ENCODE measurements at places on chromosomes 16 and 17.

DNA sequence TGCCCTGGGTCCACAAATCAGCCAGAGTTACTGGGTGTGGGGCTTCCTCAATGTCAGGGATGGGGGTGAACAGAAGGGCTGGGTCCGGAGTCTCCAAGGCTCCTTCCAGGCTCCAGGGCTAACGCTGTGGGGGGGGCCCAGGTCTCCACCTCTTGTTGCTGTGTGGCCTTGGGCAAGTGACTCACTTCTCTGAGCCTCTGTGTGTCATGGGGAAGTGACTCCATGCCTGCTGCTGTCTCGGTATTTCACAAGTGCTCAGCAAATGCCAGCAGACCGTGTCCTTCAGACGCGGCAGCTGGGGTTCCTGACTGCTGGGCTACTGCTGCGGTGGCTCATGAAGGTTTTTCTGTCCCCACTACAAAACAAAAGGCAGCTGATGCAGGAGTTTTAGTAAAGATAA lies 26.6 kb downstream of the JPH3 start:
- no peak for DNase-seq

DNA sequence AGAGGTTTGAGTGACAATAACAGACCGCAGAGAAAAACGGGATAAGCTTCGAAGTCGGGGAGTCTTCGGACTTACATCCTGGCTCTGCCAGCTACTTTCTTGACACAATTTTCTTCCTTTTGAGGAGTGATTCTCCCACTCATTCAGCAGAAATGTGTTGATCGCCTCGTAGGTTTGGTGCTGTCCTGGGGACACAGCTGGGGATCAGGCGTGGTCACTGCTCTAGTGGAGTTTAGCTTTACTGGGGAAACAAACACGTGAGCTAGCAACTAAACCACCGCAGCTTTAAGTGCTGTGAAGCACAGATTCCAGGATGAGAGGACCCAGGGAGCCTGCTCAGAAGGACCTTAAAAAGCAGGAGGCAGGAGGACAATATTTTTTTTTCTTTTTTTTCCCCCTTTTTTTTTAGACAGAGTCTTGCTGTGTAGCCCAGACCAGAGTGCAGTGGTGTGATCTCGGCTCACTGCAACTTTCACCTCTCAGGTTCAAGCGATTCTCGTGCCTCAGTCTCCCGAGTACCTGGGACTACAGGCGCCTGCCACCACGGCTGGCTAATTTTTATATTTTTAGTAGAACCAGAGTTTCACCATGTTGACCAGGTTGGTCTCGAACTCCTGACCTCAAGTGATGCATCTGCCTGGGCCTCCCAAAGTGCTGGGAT lies 858 bp downstream of the NUBP1 start:
- DNase-seq = no peak

- DNase-seq = no peak
These were observed 6.6 kb downstream of the KRT39 start for GRCh38 chr17:40960144-40960543.

DNA sequence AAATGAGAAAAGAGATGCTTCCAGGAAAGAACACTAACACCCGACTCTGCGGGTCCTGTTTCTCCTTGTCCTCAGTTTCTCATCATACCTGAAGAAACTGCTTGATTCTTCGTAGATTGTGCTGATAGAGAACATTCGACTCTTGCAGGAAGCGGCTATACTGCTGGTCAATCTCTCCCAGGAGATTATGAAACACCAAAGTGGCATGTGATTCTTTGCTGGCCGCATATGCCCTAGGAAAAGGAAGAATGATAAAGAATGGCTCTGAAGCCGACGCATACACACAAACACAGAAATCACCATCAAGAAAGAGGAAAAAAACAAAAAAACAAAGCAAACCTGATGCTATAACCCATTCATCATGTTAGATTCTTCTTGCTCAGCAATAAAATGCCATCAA lies 41.8 kb downstream of the STAT3 start:
- no peak for DNase-seq

- DNase-seq = peak; percentile 63
These were observed 120.2 kb downstream of the METRNL start for GRCh38 chr17:83199500-83200201.

- no peak for DNase-seq
These were observed 153.5 kb downstream of the VPS53 start for GRCh38 chr17:561116-561515.

DNA sequence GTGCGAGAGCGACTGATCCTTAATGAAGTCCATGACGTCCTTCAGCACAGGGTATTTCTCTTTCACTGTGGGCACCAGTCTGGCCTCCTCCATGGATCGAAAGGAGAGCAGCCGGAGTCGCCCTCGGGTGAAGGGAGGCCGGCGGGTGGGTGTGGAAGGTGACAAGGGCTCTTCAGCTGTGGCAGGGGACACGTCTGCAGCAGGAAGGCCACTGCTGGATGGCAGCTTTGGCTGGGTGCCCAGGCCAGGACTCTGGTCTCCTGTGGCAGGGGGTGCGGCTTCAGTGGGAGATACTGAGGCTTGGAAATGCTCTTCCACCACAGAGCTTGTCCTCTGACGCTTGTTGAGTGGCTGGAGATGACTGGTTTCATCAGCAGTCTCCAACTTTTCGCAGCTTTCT lies 78.5 kb downstream of the ZZEF1 start:
- DNase-seq = no peak

DNA sequence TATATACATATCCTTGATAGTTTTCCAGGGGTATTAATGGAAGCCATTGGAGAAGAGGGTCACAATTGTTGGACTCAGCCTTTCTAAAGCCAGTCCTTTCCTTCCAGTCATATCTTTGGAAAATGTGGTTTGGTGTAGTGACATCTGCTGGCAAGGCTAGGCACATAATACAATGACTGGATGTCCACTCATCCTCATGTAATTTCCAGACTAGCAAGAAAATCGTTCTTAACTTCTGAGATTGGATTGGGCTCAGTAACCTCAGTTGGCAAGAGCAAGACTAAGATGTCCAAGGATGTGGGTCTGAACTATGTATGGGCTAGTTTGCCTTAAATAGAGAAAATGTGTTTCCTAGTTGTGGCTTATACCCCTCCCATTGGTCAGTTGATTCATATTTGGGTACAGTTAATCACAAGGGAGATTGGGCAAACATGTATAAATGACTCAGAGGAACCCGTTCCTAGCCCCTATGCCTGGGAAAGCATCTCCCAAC lies 8.7 kb upstream of the KAT7 start:
- no peak for DNase-seq

DNA sequence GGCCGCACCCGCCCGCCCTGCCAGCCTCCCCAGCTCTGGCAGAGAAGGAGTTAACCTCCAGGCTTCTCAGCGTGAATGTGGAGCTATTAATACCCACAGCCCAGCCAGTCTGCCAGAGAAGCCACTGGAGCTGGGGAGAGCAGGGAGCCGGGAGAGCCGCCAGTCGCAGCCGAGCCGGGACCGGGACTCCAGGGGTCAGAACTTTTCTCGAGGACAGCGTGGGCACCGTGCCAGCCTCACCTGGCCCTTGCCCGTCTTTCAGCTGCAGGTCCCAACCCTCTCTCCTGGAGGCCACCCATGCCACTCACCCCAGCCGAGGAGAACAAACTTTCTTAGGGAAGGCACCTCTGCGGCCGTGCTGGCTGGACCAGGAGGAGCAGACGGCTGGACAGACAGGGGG lies 33.8 kb upstream of the SBK1 start:
- DNase-seq = no peak

- no peak for DNase-seq
These were observed 641.9 kb upstream of the RBFOX1 start for GRCh38 chr16:6690741-6691140.

DNA sequence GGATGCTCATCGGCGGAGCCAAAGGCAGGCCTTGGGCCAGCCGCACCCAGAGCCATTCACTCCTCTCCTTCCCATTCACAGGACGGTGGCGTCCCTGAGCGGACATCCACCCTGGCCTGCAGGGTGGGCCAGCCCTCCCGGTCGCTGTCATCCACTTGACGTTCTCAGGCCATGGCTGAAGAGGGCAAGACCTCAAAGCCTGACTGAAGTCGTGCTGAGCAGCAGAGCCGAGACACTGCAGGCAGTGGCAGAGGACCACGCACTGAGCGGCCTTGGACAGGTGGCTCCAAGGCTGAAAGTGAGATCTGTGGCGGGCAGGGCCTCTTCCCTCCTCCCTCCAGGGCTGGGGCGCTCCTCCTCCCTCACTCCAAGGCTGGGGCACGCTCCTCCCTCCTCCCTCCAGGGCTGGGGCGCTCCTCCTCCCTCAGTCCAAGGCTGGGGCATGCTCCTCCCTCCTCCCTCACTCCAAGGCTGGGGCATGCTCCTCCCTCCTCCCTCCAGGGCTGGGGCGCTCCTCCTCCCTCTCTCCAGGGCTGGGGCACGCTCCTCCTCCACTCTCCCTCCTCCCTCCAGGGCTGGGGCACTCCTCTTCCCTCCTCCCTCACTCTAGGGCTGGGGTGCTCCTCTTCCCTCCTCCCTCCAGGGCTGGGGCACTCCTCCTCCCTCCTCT lies 24.1 kb downstream of the GNPTG start:
- no peak for DNase-seq

- no peak for DNase-seq
These were observed 579 bp upstream of the CYBA start for GRCh38 chr16:88651276-88651988.

DNA sequence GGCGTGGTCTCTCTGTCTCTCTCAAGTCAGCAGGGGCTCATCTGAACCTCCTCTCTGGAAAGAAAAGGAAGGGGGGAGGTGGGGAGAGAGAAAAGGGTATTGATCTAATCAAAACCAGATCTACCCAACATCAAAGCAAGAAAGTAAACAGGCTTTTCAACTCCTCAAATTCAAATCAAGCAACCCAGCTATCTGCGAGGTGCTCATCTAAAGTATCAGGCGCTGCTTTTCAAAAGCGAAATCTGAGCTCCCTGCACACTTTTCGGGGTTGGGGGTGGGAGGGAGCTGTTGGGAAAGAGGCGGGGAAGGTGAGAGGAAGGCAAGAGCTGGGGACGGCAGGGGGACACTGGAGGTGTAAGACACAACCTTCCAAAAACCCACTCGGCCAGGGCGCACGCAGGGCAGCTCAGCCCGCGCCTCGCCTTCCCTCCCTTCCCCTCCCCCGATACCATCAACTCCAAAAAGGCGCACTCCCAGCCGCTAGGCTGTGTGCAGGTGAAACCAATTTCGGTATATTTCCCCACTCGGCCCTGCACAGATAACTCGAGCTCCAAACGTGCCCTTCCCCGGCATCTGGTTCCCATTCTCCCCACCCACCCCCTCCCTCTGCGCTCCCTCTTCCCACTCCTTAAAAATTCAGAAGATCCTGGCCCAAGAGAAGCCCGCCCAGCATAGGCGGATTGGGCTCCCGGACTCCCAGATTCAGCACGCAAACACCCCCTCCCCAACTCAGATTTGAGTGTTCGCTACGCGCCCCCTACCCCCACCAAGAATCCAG lies 2.6 kb downstream of the AXIN2 start:
- no peak for DNase-seq

DNA sequence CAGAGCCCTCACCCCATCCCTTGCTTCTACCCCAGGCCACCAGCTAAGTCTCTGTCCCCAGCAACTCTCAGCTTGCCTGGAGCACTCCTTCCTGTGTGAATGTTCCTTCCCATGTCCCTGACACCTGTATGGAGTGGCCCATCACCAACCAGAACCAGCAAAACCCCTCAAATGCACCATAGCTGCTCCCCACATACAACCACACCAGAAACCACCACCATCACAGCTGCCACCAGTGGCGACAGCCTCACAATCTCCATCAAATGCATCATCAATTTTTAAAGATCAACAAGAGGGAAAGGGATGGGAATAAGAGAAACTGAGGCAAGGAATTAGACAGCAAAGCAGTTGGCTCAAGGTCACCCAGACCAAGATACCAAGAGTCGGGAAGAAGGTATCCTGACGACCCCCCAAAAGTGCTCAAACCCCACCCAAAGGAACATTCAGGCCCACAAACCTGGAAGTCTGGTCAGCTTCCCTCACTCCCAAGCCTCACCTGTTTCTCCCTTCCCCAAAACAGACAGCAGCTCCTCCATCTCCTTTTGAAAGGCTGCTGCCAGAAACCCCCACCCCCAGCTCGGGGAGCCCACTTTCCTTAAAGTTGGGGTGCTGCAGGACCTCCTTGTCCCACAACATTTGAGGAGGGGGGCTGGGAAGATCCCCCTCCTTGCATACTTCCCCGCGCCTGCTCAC lies 1.8 kb downstream of the SRCIN1 start:
- DNase-seq = no peak

GRCh38 chr16:10989559-10989958 lies 45.2 kb downstream of the CLEC16A start:
- DNase-seq = no peak

GRCh38 chr16:70751593-70751992 lies 49.4 kb downstream of the VAC14 start:
- no peak for DNase-seq

DNA sequence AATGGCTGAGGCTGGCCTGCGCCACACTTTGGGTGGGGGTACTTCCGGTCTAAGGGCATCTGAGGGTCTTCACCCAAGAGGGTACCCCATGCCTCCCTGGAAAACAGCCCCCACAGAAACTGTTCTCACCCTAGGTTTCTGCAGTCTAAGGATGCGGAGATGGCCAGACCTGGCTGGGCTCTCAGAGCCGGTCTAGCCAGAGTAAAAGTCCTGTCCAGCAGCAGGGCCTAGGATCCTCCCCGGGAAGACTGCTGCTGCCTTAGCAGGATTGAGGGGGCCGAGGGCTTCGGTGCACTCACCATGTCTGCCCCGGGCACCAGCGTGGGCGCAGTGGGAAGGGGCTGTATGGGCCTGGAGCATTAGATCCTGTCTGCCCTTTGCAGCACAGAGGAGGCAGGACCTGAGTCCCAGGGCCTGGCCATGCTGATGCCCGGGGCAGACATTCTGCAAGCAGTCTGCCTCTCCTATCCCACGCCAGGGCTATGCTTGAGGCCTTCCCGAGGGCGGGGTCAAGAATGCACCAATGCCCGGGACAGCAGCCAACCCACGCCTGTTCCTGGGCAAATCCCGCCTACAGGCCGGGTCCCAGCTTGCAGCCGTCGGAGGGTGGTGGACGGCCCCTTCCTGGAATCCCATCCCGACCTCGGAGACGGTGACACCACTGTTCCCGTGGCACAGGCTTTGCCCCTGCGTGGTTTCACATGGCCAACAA lies 54.7 kb downstream of the CBFA2T3 start:
- no peak for DNase-seq

GRCh38 chr16:52680993-52681392 lies 134.1 kb upstream of the TOX3 start:
- DNase-seq = no peak

- DNase-seq = no peak
These were observed 1.7 kb upstream of the ROGDI start for GRCh38 chr16:4803898-4804762.

DNA sequence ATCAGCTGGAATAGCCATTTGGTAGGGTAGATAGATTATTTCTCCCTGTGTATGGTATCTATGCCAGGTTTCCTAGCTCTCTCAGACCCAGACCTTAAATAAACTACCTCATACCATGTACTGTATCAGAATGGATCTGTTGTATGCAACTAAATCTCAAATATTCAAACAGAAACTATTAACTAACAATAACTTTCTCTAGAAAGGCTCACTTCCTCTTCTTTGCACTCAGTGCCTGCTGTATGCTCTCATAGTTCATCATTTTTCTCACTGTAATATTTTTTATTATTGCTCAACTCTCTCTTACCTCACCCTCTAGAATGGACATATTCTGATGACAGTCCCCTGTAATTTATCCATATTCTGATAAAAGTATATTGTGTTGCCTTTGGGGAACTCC lies 182.4 kb downstream of the TOX3 start:
- DNase-seq = no peak

- DNase-seq = no peak
These were observed 802 bp downstream of the SETD6 start for GRCh38 chr16:58515871-58516767.

GRCh38 chr16:87161822-87162676 lies 155.1 kb downstream of the C16orf95 start:
- no peak for DNase-seq

- no peak for DNase-seq
These were observed 100.8 kb downstream of the IRF8 start for GRCh38 chr16:85999778-86000177.
